ENCODE measurements at places on chromosomes 5 and 9.

DNA sequence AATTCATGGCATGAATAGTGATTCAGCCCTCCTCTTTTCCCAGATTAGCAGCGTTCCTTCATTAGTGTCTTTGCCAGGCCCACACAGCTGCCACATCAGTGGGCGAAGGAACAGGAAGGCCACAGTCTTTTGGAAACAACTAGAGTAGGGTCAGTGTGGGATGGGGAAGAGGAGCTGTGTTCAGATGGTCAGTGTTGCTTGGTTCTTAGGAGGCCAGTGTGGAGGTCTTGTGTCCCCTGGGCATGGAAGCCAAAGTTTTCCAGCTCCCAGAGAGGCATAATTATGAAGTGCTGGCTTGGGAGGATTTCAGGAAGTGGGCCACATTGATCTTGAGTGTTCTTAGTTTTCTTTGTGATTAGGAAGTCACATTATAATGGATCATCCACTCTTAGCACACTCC is 269.6 kb downstream of the PSAT1 start:
- DNase-seq: no peak

DNA sequence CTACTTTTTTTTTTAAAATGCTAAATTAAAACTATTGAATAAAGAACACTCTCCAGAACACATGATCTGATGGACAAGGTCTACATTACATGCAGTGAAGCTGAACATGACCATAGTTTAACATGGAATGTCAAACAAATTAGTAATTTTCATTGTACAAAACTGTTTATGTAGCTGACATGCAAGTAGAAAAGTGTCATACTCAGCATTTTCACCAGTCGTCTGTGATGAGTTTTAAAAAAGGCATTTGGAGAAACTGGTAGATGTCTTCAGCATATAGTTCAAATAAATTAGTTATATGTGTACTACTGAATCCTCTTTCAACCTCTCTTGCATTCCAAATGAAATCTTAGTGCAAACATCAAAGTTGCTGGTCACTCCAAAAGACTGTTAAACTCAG is 301.9 kb downstream of the FER start:
- DNase-seq: no peak

GRCh38 chr5:170486371-170486770 is 17.4 kb upstream of the KCNIP1 start:
- no peak for DNase-seq

DNA sequence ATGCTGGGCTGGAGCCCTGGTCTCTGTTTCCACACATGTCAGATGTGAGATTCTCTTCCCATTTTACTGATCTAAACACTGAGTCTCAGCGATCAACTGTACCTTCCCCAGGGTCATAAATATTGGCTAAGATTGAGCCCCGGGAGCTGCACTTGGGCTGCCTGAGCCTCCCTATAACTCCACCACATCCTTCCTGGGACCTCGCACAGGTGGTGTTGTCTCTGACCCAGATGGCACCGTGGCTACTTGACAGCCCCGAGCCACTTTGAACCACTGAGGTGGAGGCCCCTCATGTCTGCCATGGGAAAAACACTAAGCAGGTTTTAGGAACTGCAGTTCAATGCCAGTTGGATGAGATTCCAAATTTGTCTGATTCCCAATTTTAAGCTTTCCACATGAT is 586.5 kb downstream of the IRX1 start:
- no peak for DNase-seq

DNA sequence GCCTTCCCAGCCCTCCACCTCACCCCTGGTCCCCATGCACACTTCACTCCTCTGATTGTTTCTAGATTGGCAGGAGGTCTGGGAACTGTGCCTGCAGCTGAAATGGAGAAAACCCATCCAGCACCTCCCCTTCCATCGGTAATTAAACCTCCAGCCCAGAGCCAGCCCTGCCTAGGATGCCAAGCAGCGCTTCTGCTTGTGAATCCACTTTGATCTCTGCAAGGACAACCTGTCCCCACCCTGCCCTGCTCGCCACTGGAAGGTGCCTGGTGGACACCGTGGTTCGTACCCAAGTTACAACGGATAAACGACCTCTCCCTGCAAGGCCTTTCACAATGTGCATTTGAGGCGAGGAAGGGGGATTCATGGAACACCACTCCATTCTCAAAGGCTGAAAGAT is 50.6 kb downstream of the IRX2 start:
- no peak for DNase-seq

DNA sequence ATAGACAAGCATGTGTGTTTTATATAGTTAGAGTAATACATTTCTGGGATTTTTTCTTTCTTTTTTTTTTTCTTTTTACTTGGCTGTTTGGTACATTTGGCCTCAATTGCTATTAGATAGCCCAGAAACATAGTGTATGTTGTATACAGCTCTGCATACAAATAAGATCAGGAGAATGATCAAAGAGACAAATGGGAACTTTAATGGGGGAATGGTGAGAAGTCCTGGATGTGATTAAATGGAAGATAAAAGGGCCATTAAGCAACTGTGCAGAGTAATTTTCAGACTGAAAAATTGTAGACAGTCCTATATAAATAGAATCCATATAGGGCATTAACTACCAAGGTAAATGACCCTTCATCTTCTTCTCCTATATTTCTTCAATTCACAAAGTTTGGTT is 575.6 kb downstream of the EBF1 start:
- no peak for DNase-seq

- no peak for DNase-seq
Measured at GRCh38 chr5:94081088-94081487, 339.7 kb upstream of the POU5F2 start.

DNA sequence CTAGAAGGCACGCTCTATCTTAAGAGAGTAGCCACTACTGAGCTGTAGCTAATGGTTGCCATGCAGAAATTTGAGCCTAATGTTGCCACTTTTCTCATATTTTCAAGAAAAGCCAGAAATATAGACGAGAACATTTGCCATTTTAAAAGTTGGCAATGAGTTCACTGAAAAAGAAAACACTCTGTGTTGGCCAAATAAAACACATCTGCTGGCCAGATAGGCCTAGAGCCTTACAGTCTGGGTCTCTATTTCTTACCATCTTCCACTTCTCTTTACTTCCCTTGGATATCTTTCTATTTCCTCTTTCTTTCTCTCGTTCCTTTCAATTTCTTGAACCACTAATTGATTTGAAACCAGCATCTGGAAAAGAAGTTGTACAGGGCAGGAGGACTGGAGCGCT is 36.6 kb upstream of the VCAN start:
- DNase-seq: no peak

DNA sequence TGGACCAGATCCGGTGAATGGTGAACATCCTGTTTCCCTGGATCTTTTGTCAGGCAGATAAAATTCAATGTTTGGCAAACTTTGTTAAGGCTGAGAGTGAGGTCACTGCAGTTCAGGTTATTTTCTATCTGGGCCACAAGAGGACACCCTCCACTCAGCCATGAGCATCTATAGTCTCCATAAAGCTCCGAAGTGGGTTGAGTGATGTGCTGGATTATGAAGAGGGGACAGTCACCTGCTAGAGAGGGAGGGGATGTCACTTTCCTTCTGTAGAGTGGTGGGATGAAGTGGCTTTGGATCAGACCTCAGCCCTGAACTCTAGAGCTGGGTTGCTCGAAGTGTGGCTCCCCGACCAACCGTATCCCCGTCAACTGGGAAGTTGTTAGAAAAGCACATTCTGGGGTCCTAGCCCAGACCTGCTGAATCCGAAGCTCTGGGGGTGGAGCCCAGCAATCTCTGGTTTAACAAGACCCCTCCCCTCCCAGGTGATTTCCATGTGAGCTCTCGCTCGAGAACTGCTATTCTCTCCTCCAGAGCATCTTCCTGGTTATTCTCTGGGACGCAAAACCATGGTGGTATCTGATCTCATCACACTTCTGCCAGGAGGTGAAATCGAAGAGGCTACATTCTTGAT is 31.8 kb upstream of the FGF1 start:
- no peak for DNase-seq

- DNase-seq: no peak
Measured at GRCh38 chr9:36872641-36873040, 161.4 kb downstream of the PAX5 start.

GRCh38 chr5:139061856-139062255 is 136.3 kb downstream of the SIL1 start:
- DNase-seq: no peak
